ENCODE measurements at places on chromosomes 5 and 9. TPM values are rescaled to one million over a fixed set of nuclear protein-coding genes. Genes with fewer than 3 reads are reported as not detected.

DNA sequence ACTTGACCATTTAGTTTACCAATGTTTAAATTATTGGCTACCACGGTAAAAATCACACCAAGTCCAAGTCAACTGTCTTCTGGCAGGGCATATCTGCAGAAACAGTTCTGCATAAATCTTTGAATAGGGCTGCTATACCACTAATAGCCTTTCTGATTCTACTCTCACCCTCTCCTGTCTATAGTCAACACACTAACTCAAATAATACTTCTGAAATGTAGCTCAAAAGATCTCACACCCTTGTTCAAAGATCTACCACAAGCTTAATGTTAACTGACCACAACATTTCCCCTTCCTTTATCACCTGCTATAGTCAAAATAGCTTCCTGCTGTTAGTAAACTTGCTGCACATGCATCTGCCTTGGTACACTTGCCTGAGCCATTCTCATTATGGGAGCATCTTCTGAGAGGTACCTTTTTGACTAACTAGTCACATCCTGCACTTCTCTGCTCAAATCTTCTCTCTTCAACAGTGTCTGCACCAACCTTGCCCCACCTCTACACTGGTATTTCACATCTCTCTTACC lies 319.4 kb downstream of the CDH10 start:
- DNase-seq, result no peak

The SLC6A19 gene
- polyA plus RNA-seq, result not detected

The CKMT2 gene
- polyA plus RNA-seq, result 1.6 TPM

The PTGES gene
- 4.8 TPM for polyA plus RNA-seq

The LOX gene
- 1.2 TPM for polyA plus RNA-seq

DNA sequence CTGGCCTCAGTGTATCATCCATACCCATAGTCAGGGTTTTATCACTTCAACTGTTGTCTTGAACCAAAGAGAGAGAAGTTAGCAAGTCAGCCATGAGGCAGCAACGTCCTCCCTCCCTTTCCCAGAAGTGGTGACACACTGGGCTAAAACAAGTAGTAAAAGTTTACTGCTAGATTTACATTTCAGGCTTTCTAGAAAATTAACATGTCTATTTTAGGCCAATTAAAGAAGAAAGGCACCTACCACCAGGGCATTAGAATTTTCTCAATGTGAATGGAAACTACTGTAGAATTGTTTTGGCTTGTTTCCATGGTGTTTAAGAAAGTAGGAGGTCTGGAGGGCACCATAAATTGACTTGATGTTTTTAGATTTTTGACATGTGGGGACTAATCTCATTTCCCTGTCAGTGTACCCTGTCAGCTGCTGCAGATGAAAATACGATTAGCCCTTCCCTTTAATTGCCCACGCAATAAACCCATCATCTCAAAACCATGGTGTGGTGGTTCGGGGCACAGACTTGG lies 121.8 kb upstream of the ELL2 start:
- no peak for DNase-seq

DNA sequence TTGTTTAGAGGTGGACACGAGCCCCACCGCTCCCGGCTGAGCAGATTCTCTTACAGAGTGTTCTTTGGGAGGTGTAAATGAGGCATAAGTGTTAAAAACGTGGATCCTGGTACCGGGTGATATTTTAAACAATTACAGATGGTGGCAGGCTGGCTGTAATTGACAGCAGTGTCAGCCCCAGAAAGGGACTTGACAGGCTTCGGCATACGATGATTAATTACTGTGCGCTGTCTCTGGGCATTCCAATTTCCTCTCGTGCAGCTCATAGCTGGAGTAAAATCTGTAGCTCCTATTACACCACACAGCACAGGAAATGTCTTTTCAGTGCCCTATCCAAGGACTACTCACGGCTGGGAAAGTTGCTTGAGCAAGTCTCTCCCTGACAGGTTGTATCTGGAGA lies 305.4 kb upstream of the IRX2 start:
- no peak for DNase-seq

The IL31RA gene
- 0.03 TPM for polyA plus RNA-seq

DNA sequence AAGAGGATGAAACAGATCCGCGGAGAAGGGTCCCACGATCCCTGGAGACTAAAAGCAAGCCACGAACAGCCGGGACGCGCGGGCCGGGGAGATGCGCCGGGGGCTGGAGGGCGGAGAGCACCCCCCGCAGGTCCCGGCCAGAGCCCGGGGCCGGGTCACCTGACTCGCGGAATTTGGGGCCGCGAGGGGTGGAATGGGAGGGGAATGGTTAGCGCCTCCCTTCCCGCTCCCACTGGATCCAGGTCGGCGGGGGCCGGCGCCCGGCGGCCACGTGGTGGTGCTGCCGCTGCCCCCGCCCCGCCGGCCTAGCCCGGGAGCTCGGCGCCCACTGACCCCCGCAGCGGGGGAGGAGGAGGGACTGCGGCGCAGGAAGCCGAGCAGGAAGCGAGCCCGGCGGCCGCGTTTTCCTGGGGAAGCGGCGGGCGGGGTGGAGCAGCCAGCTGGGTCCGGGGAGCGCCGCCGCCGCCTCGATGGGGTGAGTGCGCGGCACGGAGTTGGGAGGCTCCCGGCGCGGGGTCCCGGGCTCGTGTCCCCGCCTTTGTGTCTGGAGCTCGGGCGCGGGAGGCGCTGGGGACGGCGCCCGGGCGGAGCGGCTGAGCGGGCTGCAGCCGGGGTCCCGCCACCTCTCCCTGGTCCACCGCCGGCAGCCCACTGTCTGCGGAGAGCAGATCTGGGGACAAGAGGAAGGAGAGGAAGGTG lies at the start of gene RAI14:
TSS of gene RAI14 (plus strand) at position 328 of the 699 bp plus-strand sequence. CDS start 30,592 bp downstream, outside the sequence.
- DNase-seq, result peak; percentile 88

The SLC35D2 gene
- 10.1 TPM for polyA plus RNA-seq

The GHR gene
- polyA plus RNA-seq, result 0.42 TPM

The GBGT1 gene
- polyA plus RNA-seq, result 14.1 TPM

The PGM5 gene
- 3.2 TPM for polyA plus RNA-seq

- DNase-seq, result no peak
Observed at GRCh38 chr9:4862506-4863250, 69.9 kb downstream of the RCL1 start.

GRCh38 chr9:7983490-7983889 lies 183.9 kb upstream of the DMAC1 start:
- no peak for DNase-seq

The PHF24 gene
- 0.24 TPM for polyA plus RNA-seq

The CDX1 gene
- 1.3 TPM for polyA plus RNA-seq

All from spleen (tissue), 13 donors.